ENCODE measurements at places on chromosomes 1 and 21.

GRCh38 chr1:82485591-82486369, 685.0 kb downstream of the ADGRL2 start:
- DNase-seq = no peak

DNA sequence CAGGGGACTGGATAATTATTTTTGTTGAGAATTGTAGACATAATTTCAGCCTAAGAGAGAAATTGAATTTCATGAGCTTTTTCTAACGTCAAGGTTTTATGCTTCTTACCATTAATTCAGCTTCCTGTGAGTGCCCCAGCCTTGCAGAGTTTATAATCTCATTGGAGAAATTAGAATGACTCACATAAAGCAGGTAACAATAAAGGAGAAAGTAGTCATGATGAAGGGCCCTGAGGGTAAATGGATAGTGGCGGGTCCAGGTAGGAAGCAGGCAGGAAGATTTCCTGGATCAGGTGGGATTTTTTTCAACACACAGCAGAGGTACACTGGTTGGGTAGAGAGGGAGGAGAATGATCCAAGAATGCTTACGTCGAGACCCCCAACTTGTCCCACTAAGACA, 311.4 kb downstream of the BARHL2 start:
- DNase-seq = no peak

- no peak for DNase-seq
Observed at GRCh38 chr1:41631154-41631553, 146.7 kb upstream of the EDN2 start.

DNA sequence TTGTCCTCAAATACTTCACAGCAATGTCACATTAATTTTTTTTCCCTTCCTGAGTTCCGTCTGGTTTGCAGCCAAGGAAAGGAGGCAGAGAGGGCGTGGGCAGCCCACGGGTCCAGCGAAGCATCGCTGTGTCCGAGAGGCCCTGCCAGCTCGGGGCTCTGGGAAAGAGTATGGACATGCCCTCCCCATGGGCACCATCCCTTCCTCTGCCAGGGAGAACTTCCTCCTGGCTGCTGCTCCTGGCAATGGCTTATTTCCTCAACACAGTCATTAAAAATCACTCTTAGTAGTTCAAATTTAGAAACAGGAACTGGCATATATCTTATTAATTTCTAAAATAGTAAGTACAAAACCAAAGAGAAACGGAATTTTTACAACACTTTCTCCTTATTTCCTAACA, 115.4 kb downstream of the RIPK4 start:
- no peak for DNase-seq

GRCh38 chr1:167566766-167567165, 13.2 kb upstream of the CREG1 start:
- DNase-seq = no peak

GRCh38 chr1:167561753-167562152, 8.2 kb upstream of the CREG1 start:
- DNase-seq = no peak

GRCh38 chr1:87149241-87150041, 179.2 kb upstream of the LMO4 start:
- no peak for DNase-seq

DNA sequence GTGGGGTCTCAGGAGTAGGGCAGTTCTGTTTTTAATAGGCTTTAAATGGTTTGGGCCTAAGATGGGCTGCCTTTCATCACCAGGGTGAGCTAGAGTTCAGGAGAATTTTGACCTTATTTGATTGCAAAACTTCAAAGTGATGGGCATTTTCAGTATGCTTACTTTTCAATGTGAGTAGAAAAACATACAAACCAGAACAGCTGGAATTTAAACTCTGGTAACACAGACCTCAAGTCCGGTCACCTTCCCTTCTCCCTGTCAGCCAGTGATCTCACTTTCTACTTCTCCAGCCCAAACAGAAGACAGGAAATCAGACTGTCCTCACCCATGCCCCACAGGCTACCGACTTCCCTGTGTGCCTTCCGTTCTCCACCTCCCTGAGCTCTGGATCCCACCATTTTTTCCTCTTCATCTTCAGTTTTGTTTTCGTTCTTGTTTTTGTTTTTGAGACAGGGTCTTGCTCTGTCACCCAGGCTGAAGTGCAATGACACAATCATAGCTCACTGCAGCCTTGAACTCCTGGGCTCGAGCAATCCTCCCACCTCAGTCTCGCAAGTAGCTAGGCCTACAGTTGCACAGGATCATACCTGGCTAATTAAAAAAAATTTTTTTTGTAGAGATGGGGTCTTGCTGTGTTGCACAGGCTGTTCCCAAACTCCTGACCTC, 374.0 kb downstream of the CAMTA1 start:
- DNase-seq = no peak

DNA sequence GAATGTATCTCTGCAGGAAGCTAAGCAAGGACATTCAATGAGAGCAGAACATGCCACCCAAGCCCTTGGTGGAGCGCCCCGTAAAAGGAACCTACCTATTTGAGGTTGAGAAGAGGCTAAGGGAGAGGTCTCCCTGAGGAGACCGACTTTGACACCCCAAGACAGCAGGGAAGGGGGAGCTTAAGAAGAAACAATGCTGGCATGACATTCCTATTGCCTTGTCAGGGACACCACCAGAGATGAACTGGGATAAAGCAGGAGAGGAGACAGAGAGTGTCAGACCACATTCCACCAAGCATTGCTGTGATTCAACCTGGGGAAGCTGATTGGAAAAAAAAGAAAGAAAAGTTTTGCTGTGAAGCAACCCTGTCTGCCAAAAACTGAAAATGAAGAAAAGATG, 13.3 kb upstream of the S100A2 start:
- no peak for DNase-seq

DNA sequence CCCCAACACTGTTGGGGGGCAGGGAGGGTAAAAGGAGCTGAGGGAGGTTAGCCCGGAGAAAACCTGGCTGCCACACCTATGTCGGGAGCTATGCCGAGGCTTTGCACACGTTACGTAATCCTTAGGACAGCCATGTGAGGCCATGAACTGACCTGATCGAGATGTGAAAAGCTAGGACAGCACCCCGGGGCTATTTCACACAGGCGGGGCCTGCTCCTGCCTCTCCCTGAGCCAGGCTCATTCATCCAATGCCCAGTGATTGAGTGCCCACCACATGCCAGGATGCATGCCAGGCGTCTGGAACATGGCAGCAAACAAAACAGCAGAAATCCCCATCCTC, 30.2 kb downstream of the LDLRAP1 start:
- no peak for DNase-seq

GRCh38 chr1:180888870-180889269, 23.8 kb upstream of the KIAA1614 start:
- DNase-seq = no peak

Data from CD4-positive, alpha-beta T cell treated with Interleukin-15 for 4 hours (primary cell).